ENCODE measurements at places on chromosomes 1 and 21.

- DNase-seq: no peak
Measured at GRCh38 chr1:238226810-238227209, 336.1 kb upstream of the ZP4 start.

- no peak for DNase-seq
Measured at GRCh38 chr21:27021801-27022200, 54.9 kb upstream of the ADAMTS5 start.

GRCh38 chr1:116189481-116189880 lies 78.3 kb downstream of the MAB21L3 start:
- DNase-seq: no peak

DNA sequence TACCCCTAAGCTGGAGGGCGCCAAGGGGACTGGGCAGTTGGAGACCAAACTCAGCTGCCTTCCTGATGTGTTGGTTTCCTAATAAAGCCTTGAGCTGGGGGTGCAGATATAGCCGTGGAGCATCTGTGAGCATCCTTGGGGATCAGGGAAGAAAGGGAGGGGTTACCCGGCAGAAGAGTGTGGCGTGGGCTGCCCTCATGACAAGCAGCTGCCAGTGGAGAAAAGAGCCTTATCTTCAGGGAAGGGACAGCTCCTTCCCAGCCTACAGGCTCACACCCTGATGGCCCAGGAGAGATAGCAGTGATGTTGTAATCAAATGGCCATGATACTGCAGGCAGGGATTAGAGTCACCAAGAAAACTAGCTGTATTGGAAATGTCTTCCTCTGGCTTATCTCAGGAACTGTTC lies 10.8 kb upstream of the NFASC start:
- no peak for DNase-seq

- DNase-seq: peak; percentile 97
Measured at GRCh38 chr1:9280015-9280860, 12.5 kb upstream of the SPSB1 start.

DNA sequence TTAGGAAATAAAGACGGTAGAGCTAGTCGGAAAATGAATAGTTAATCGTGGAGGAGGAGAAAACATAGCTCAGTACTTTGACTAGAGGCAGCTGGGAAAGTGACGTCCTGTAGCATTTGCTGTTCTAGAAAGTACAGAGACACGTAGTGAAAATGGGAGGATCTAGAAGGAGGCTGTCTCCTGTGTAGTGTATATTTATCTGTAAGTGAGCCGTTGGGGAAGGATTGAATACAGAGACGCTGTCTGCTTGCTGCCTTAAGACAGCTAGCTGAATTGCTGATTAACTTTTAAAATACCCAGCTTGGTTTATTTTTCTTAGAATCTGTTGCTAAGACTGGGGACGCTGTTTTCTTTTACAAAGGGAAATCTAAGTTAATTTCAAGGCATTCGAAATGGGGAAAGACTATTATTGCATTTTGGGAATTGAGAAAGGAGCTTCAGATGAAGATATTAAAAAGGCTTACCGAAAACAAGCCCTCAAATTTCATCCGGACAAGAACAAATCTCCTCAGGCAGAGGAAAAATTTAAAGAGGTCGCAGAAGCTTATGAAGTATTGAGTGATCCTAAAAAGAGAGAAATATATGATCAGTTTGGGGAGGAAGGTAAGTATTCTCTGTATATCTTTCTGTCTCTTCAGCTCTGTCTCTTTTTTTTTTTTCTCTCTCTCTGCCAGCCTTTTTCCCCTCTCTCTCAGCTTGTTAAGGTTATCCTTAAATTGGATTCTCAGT lies at the start of gene DNAJB4:
DNAJB4 (plus strand) TSS at position 221 of the 729 bp plus-strand sequence; CDS start at position 393, 172 bp downstream.
- peak; percentile 98 for DNase-seq

DNA sequence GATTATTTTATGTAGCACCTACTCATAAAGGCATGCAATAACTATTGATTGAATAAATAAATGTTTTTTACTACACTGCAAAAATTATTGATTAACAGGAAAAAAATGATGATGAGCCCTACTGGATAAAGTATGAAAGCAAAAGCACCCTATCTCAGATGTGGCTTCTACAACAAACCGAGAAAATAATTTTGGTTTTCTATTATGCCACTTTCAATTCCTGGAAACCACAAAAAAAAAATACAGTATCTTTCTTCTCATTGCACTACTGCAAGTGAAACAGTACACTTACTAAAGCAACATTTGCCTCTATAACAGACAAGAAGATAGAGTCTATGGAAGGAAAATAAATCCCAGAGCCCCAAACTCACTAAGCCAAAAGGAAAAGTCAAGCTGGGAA lies 1882.4 kb downstream of the NCAM2 start:
- DNase-seq: peak; percentile 2

DNA sequence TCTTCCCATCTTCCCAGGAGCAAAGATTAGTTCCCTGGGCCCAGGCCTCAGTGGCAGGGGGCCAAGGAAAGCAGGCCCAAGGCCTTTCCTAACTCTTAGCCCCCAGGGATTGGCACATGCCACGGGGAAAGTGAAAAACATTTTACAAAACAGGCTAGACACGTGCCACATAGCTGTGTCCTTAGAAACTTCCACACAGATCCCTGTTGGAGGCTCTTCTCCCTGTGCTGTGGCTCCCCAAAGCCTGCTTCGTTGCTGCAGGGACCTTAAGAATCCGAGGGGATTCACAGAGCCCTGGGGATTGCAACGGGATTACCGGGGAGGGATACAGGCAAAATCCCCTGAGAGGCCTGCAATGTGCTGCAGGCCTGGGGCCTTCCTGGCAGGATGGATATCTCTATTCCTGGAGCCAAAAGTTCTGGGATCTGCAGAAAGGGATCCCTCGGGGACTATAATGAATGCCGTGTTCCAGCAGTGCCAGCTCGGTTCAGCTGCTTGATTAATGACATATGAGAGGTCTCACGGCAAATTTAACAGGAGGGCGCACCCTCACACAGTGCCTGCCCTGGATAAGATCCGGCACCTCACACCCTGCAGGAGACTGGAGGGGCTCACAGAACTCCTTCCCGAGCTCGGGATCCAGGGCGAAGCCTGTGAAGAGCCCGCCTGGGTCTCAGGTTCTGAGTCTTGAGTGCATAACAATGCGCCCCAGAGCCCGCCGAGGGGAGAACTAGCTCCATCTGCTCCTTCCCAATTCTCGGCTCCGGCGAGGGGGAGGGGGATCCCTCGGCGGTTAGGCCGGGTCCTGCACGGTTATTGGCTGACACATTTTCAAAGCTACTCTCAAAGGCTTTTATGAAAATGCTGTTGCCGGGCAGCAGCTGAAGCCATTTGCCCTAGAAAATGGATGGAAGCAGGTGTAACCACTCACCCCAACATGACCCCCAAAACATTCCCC lies 15.3 kb upstream of the RGS8 start:
- peak; percentile 80 for DNase-seq

DNA sequence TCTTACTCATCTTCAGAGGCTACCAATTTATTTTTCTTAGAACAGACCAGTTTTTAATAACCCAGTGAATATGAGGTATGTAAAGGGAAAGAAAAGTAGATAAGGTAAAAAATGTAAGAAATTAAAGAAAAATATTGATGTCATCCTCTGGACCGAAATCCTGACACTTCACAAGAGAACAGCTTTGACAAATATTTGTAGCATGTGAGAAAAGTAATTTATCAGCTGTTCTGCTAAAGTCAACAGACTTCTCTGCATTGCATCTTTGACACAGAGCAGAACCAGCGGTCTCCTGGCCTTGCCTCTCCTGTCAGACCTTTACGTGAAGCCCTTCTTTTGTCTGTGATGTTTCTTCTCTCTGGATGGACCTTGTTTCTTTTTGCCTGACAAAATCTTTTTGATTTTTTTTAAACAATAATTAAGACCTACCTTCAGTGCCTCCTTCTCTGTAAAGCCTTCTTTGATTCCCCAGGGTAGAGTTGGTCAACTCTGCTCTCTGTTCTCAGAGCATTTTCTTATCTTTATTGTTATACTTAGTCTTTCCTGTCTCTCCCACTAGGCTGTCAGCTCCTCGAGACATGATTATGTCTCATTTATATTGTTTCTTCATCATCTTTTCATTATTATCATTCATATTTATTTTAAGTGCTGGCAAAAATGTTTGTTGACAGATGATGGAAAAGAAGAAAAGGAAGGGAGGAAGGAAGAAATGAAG lies 35.4 kb downstream of the RGS4 start:
- DNase-seq: peak; percentile 36

- DNase-seq: peak; percentile 97
Measured at GRCh38 chr21:46092026-46092764, 5.7 kb upstream of the COL6A2 start.

GRCh38 chr1:86508583-86508969 lies 38.3 kb upstream of the CLCA4 start:
- peak; percentile 20 for DNase-seq

GRCh38 chr1:118767971-118768370 lies 220.2 kb downstream of the TBX15 start:
- no peak for DNase-seq

DNA sequence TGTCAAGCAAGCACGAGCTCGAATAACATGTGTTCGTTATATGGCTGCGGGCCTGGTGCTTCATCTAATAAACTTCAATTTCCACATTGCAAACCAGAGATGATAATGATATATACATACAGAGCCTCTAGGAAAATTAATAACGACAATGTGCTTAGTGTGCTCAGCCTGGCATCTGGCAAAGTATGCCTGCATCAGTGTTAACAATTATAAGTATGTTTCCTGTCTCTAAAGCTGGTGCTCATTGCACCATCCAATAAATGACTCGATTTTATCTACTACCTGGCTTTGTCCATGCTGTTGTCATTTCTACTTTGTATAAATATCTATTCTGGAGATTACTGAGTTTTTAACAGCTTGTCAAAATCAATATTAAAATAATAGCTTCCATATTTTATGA lies 1402.6 kb downstream of the MRPL39 start:
- no peak for DNase-seq

GRCh38 chr1:44650159-44650831 lies 24.0 kb downstream of the TMEM53 start:
- no peak for DNase-seq

- no peak for DNase-seq
Measured at GRCh38 chr1:237972186-237972585, 81.5 kb upstream of the ZP4 start.

DNA sequence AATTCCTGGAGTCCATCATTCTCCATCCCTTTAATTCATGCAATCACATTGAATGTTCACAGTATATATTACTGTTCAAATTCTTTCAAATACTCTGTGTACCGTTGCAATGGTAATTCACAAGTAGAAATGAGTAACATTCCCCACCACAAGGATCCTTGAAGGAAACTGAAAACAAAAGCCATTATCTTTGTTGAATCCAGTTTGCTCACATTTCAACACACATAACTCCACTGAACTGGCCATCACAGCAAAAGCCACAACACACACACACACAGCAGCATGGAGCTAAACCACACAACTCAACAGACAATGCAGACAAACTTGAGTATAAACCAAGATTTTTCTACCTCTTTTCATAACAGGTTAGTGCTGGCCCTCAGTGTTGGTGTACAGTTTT lies 188.3 kb upstream of the GREM2 start:
- DNase-seq: no peak

GRCh38 chr1:156708218-156708661 lies 2.9 kb upstream of the CRABP2 start:
- DNase-seq: peak; percentile 50

GRCh38 chr1:236800623-236801022 lies 5.5 kb downstream of the MTR start:
- DNase-seq: no peak

DNA sequence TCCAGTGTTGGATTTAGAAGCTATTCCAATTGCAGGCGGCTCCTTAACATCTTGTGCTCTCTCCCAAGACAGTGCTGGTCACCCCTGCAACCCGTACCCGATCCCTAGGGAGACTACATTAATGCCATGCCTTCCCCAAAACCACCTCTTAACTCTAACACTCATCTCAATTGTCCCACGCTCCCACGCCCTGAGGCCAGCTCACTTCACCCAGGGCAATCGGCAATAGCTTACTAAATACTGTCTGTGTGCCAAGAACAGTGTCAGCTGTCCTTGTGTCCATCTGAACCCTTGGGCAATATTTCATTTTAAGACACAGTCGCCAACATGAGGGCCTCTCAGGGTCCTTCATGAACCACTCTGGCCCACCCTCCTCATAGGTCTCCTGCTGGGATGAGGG lies 13.9 kb downstream of the C1orf198 start:
- DNase-seq: no peak

DNA sequence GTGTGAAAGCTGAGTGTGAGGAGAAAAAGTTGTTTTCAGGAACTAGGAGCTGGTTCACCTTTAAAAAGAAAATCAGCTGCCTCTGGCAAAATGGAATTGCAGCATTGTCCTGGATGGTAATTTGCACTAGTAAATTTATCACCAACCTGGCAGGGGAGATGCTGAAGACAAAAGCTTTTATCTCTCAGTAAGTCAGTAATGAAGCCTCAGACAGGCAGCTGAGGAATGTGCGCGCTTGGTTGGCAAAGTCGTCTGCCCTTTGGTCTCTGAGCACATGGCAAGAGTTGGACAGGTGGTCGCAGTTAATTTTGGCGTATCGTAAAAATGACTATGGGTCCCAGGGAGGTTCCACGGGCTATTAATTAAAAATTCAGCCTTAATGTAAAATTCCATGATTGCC lies 131.9 kb downstream of the BACH1 start:
- DNase-seq: no peak

- DNase-seq: no peak
Measured at GRCh38 chr21:33171616-33172169, 58.0 kb upstream of the IFNAR2 start.

DNA sequence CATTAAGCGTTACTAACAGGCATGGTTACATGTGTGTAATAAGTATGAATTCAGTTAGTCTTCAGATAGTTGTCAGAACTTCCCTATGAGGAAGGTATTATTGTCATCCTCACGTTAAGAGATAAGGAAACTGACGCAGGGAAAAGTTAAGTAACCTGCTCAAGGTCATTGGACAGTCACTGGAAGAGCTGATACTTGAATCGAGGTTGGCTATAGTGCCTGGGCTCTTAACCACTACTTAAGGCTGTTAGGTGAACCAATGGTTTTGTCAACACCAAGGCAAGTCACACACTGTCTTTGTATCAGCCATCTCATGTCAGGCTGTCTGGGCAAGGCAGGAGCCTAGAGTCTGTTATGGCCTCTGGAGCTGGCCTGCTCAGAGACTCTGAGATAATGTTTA lies 16.2 kb downstream of the MFSD2A start:
- no peak for DNase-seq

DNA sequence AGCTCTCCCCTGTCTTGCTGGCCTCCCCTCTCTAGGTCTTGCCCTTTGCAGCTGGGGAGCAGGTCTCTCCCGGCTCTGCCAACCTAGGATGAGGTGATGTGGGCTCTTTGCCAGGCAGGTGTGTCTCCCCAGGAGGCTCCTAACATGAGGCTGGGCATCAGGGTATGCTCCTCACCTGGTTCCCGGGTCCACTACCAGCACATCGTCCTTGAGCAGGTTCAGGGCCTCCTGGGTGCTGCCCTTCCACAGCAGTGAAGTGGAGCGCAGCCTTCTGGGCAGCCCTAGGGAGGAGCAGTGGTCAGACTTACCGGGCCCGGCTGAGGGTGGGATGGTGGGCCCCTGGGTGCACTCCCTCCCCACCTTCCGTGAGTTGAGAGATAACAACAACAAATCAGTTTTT lies 17.5 kb downstream of the LACTBL1 start:
- DNase-seq: no peak
